LNCaP clone FGC (cell line): ENCODE measurements at places on chromosomes 2 and 18.

- DNase-seq: no peak
Observed at GRCh38 chr2:42812899-42813479, 20.6 kb upstream of the HAAO start.

- no peak for DNase-seq
Observed at GRCh38 chr2:234203135-234203984, 152.9 kb downstream of the SPP2 start.

DNA sequence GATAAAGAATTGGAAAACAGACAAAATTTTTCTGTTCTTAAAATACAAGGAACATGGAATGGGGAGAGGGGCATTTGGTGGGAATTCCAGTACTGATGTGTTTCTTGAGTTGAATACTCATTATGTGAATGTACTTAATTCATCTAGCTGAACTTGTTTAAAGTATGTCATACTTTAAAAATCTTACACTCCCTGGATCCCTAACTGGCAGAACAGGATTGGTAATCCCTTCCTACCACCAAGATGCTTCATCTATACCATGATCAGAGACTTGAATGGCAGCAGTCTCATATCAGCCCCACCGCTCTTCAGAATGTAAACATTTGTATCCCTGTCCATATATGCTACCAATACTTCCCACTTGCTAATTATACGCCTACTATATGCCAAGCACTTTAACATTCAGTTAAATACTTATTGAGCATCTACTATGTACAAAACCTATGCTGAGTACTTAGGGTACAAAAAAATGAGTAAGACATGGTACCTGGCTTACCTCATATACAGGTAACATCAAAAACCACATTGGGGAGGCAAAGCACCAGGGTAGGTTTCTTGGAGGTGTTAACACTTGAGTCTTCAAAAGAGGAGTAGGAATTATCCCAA lies 5.3 kb downstream of the MEMO1 start:
- no peak for DNase-seq

DNA sequence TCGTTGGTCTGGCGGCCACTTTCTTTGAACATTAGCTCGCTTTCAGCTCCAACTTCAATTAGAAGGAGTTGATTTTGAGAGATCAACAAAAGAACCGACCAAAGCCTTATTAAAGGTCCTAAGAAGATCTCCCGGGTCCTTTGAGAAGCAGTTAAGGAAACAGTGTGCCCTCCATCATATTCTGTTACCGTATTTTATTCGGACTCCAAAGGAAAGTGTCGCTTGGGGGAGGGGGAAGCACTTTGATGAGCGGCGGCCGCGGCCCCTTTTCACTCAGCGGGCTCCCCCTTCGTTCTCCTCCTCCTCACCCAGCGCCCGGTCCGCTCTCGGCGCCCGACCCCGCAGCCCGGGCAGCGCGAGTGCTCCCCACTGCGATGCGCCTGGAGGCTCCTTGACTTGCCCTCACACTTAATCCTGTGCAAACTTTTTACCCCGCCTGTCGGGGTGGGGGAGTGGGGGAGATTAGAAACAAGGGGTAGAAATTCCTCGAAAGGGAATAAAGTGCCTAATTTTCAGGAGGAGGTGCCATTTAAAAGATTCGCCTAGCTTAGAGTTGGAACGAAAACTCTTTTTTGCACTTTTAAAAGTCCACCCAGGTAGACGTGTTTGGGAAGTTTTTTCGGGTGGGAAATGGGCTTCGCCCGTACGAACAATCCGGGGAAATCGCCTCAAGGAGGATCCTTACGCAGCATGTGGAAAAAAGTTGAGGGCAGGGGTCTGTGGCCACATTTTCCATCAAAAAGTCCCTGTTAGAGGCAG lies 1.2 kb upstream of the OTX1 start:
- no peak for DNase-seq

GRCh38 chr2:64405581-64406406 lies 48.2 kb upstream of the LGALSL start:
- DNase-seq: no peak

- no peak for DNase-seq
Observed at GRCh38 chr2:19228715-19229114, 129.7 kb downstream of the OSR1 start.

- no peak for DNase-seq
Observed at GRCh38 chr2:54342603-54343002, 86.6 kb upstream of the TSPYL6 start.

GRCh38 chr2:147843391-147843863 lies 1.4 kb upstream of the ACVR2A start:
- no peak for DNase-seq

GRCh38 chr2:201972621-201973255 lies 60.9 kb upstream of the FZD7 start:
- DNase-seq: no peak

DNA sequence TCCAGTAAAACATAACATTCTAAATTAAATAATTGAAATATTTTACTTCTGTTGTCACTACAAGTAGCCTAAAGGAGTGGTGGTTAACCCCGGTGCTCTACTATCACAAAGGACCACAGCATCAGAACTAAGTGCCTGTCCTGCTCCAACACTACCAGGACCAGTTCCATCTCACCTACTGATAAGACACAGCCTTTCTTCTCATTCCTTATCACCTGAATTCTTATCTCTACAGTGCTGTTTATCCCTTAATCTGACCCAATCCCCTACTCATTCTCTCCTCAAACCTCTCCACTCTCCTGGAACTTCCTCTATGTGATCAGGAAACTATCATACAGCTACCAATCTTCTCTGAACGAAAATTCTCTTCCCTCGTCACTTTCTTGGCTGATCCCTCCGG lies 80.2 kb downstream of the ITSN2 start:
- no peak for DNase-seq

- no peak for DNase-seq
Observed at GRCh38 chr2:241970716-241971115, 101.2 kb downstream of the RTP5 start.

GRCh38 chr18:12657684-12658425 lies at the start of gene SPIRE1:
TSS of gene SPIRE1 (minus strand) at chr18:12658107. CDS start at chr18:12657866, 241 bp downstream.
- no peak for DNase-seq

DNA sequence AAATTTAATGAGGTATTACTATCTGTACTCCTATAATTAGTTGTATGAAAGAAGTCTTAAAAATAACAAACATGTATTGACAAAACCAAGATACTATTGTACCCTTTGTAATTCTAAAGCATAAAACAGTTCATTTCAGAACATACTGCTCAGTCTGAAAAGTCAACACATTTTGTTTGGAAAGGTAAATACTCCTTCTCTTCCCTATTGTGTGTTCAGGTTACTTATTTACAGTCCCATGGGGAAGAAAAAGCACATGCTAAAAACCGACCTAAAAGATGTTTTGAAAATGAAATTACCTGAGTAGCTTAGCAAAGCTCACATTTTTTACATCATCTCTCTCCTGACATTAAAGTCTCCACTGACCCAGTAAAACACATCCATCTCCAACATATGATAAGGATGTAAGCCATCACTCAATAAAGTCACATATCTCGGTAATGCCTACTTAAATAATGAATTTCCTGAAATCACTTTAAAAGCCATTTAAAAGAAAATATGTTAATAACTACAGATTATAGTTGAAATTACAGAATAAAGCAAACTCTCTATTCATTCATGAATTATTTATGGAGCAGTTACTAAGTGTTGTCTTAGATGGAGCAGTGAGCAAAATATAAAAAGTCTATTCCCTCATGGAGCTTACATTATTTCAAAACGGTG lies 75.6 kb upstream of the FZD5 start:
- DNase-seq: peak; percentile 52

DNA sequence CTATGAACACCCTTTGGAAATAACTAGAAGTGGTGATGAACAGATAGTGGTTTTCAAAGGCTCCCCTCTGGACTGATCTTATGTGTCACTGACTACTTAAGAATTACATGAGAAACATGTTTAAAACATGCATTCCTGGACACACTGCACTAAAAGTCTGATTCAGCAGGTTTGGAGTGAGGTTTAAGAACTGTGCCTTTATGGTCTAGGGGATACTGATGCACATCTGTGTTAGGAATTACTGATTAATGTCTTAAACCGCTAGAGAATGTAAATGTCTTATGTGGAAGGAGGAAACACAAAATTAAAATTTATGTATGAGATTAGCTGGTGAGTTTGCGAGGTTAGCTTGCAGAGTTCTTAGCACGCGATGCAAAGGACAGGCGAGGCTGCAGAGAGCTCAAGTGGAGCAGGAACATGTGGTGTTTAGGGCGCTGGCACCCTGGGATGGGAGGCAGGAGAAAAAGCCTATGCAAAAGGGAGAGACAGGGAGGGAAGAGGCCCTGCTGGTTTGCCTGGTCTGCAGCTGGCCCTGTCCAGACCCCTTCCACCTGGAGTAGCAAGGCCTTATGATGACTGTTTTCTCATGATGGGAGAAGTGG lies 11.7 kb downstream of the SH3YL1 start:
- DNase-seq: no peak

DNA sequence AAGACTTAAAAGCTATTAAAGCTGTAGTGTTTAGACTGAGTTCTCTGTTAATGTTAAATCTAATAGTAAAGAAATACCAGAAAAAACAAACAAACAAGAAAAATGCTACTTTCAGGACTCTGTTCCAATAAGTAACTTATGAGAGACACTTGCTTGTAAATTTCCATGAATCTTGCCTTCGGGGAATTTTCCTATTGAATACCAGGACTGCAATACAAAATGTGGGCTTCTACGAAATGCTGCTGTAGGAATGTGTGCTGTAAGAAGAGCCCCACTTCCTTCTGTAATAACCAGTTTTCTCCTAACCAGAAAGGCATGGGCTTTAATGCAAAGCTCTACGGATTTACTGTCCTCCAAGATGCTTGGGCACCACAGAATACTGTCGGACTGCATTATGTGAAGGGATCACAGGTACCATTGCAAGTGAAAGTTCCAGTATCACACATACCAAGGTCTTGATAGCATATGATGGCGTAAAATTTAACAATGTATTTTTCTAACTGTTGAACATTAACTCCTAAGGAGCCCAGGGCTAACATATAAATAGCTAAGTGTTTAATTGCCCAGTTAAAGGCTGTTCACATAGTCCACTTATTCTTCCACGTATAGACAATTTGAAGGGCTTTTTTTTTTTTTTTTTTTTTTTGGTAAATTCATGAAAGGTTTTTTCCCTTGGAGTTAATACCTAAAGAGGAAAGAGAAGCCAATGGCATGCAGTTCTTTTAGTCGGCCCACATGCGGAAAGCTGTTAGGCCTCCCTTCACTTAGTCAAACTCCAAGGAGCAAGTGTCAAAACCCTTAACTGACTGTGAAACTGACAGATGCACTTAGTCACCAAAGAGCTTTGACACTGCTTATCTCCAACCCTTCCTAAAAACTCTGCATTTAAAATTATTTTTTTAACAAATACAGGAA lies 564.0 kb upstream of the POU3F3 start:
- DNase-seq: no peak

GRCh38 chr18:49023271-49023937 lies 72.6 kb upstream of the SMAD7 start:
- DNase-seq: no peak

GRCh38 chr2:121231385-121232000 lies 53.5 kb downstream of the TFCP2L1 start:
- no peak for DNase-seq

GRCh38 chr2:71599646-71600236 lies 146.4 kb downstream of the DYSF start:
- DNase-seq: no peak

DNA sequence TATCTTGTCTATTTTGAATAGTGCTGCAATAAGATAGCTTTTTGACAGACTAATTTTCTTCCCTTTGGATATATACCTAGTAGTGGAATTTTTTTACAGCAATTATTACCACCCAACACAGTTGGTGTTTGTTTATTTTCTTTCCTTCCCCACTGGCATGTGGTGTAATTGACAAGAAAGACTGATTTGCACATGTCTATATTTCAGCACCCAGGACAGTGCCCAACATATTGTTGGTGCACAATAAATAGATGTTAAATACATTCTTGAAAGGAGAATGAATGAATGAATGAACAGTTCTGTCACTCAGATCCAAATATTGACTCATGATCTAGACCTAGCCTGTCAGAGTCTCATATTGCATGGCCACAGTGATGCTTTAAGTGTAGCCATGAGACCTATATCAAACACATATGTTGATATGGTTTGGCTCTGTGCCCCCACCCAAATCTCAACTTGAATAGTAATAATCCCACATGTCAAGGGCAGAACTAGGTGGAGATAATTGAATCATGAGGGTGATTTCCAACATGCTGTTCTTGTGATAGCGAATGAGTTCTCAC lies 538.2 kb downstream of the NYAP2 start:
- no peak for DNase-seq

DNA sequence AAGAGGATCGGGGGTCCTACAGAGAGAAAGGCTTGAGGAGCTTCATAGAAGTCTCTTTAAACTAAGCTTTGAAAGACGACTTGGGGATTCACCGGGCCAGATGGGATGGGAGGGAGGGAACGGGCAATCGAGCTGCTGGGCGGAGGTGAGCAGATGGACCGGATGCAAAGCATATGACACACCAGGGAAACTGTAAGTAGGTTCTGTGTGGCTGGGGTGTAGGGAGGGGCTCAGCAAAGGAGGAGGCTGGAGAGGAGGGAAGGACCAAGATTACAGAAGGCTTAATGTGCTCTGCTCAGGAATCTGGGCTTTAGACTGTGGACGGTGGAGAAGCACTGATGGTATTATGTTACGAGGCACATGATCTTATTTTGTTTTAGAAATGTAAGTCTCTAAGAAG lies 131.5 kb downstream of the MAIP1 start:
- DNase-seq: no peak

DNA sequence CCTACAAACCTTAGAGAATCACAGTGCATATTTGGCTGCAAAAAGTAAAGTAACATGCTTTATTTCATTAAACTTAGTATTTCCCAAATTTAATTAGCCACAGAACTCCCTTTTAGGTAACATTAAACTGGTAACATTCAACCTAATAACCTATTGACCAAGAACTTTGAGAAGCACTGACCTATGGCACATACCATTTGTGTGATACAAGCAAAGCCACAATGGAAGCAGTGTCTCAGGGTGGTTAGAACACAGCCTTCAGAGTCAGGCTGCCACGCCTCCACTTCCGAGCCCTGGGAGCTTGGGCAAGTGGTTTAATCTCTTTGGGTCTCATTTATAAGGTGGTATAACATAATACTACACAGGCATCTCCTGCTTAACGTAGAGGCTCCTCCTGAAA lies 301.4 kb downstream of the PDE11A start:
- DNase-seq: no peak
